Hindlimb muscle (tissue), 1 donor: ENCODE measurements at places on chromosomes 6 and 20.

DNA sequence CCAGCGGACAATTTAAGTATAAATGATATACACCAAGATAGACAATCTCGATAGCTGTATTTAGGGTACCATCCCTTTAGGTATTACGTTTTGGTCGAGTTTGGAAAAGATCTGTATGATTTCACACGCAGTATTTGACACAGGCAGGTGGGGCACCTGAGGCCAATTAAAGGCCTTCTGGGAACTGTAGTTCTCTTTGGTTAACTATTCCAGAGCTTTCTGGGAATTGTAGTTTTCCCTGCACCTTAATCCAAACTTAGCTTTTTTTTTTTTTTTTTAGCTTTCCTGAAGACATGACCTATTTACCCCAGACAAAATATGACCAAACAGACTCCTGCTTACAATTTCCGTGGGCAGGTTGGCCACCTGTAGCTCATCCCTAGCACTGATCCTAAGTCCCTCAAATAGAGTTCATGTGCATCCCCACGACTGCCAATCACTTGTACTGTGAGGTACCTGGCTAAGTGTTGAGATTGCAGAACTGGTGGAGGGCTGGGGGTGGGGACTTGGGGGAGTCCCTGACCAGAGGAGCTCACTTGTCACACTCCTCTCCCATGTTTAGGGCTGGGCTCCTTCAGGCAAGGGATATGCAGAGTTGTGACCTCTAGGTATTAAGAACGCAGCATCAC, 999 bp upstream of the EHMT2 start:
- DNase-seq = peak; percentile 38

DNA sequence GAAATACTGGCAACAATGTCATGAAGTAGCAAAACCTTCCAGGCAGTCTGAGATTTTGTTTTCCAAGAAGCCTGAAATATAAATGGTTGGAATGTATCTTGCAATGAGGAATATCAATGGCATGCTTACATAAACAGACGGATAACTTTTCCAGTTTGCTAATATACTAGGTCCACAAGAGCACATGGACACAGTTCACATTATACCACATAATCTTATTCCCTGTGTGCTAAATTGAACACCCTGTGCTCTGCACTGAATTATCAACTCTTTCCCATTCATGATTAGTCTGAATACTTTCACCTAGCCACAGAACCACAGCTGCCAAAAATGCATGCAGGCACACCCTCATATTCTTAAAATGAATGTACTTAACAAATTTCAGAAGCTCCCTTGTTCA, 274.3 kb downstream of the COL12A1 start:
- DNase-seq = no peak

DNA sequence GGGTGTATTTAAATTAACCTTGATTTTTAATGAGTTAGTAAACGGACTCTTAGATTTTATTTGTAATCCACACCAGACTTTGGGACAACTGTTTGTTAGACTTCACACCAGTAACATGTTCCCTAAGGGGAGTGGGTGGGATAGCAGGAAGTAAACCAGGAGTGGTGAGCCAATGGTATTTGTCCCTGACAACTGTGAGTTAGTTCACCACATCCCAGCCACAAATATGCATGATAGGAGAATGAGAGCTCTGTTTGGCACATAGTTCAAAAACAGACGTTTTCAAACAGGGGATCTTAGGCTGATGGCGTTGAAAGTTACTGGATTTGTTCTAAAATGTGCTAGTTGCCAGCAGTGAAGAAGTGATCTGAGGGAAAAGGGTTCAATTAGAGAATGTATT, 18.7 kb upstream of the COL10A1 start:
- DNase-seq = no peak

GRCh38 chr6:35496036-35496840, 641 bp downstream of the TEAD3 start:
- DNase-seq = peak; percentile 40

DNA sequence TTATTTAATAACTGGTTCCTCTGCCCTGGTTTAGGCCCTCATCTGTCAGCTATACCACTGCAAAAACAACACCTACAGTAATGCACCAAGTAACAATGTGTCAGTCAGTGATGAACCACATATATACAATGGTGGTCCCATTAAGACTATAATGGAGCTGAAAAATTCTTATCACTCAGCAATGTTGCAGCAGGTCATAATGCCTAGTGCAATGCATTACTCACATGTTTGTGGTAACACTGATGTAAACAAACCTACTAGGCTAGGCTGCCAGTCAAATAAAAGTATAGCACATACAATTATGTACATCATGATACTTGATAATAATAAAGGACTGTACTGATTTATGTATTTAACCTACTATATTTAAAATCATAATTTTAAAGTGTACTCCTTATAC, 31.3 kb downstream of the RARS2 start:
- DNase-seq = no peak
